ENCODE measurements at places on chromosomes 16 and 17.

- DNase-seq: peak; percentile 10
Measured at GRCh38 chr16:53511403-53512280, 8.6 kb upstream of the AKTIP start.

- DNase-seq: peak; percentile 72
Measured at GRCh38 chr17:47889734-47890529, 6.1 kb upstream of the SP2 start.

GRCh38 chr16:6193718-6194117 lies 1096.1 kb upstream of the EEF2KMT start:
- no peak for DNase-seq

DNA sequence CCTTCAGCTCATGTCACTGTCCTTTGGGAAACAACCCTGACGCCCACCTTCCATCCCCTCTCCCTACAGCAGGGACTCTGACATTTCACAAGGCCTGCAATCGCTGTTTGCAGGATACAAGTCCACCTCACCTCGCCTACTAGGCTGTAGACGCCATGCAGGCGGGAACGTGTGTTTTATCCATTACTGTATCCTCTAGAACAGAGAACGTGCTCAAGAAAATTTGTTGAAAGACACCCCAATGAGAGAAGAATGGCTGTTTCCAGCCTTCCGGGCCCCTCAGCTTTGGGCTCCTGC lies 1.5 kb upstream of the TTYH2 start:
- no peak for DNase-seq

DNA sequence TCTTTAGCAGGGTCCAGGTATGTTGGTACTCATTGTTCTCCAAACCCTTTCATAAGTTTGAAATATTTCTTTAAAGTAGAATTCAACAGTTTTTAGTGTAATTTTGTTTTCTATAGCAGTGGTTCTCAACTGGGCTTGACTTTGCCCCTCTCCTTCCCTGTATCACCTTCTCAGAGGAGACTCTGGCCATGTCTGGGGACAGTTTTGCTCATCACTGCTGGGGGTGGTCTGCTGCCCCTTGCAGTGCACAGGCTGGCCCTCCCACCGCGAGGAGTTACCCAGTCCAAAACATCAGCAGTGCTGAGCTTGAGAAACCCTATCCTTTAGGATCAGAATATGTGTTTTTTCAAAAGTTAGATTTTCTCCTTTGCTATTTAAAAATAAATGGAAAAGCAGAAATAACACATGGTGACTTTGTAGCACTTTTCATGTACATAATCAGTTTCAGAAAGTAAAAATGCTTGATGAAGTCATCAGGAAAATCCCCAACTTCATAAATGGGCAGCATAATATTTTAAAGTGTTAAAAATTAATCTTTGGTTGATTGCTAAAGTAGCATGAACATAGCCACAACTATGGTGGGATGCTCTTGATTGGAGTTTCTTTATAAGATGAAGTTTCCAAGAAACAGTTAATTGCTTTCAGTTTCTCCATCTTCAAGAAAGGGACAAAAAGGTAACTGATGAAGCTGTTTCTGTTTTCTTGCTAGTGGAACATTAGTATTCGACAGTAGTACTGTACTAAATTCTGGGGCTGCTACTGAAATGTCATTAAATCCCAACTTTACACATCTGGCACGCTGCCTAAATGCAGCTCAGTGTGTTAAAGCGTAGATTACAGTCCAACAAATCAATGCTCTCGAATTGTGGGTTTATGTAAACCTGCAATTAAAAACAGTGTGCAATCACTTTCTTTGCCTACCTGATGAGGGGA lies 70.3 kb downstream of the NETO2 start:
- DNase-seq: no peak

DNA sequence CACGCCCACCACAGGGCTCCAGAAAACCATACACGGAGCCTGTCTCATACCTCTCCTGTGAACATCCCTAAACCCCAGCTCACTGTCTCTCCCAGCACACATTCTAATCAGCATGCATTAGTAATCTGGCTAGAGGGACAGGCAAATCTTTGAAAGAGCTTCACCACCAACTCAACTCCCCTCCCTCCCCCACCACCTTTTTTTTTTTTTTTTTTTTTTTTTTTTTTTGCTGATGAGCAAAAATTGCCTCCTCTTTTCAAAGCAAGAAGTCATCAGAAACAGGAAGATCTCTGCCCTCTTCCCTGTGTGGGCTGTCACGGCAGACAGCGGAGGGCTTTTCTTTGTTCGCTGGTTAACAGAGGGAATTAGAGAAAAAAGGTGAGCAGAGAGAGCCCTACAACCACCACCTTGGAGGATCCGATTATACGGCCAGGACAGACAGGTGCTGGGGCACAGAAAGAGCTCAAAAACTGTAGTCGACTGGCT lies 19.9 kb downstream of the GAS7 start:
- no peak for DNase-seq

GRCh38 chr17:41735744-41736143 lies 1.3 kb upstream of the HAP1 start:
- no peak for DNase-seq

DNA sequence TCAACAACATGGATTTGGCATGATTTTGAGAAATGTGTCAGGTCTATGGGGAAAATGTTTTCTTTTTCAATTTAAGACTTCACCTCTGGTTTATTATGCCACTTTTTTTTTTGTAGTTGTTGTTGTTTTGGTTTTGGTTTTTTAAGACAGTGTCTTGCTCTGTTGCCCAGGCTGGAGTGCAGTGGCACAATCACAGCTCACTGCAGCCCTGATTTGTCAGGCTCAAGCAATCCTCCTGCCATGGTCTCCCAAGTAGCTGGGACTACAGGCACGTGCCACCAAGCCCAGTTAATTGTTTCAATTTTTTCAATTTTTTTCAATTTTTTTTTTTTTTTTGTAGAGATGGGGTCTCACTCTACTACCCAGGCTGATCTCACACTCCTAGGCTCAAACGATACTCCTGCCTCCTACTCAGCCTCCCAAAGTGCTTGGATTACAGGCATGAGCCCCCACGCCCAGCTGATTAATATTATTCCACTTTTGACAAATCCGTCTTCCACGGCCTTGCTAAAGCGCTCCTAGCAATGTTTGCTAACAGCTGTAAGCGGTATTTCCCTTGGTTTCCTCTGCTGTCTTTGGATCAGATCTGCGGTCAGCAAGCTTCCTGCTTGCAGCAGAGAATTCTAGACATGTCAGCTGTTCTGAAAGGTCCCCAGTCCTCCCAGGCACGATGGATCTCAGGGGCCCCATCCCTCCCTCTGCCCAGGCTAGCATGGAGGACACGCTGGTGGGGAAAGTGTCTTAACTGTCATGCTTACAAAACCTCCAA lies 7.0 kb upstream of the MILR1 start:
- no peak for DNase-seq

GRCh38 chr17:51245535-51245934 lies 14.3 kb downstream of the MBTD1 start:
- no peak for DNase-seq

DNA sequence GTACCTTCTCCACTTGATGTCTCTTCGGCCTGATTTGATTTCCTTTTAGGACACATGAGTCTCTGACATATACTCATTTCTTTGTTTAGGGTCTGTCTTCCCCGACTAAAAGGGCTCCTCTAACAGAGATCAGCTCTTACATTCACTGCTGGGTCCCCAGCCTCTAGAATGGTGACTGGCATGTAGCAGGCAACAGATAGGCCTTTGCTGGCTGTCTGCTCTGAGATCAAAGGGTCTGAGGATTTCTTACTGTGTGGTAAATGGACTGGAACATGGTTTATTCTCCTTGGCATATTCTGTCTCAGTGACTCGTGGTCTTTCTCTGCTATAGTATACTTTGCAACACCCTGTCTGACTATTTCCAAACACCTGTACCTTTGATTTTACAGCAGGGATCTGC lies 16.7 kb downstream of the DNAAF1 start:
- no peak for DNase-seq

DNA sequence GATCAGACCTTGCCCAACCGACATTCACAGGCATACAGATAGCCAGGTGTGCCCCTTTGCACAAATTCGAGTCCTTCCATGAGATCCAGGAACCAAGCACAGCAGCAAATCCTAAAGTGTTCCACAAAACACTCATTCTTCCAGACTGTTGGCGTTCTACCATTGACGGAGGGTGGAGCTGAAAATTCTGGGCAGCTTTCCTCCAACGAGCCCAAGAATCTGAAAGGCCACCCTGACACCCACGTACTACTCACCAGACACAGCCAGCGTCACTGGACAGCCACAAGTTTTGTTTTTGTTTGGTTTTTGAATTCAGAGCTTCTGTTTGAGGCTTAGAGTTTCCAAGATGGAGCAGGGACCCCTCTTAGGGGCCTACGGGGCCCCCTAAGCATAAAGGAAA lies 83.8 kb downstream of the PMP22 start:
- no peak for DNase-seq

GRCh38 chr16:6835516-6835915 lies 497.1 kb upstream of the RBFOX1 start:
- DNase-seq: no peak

GRCh38 chr17:6069539-6070429 lies at the start of gene WSCD1:
WSCD1 (plus strand) TSS chr17:6070379; CDS start chr17:6080659, 10,280 bp downstream.
- no peak for DNase-seq

GRCh38 chr16:47136099-47136842 lies 7.5 kb downstream of the NETO2 start:
- no peak for DNase-seq

DNA sequence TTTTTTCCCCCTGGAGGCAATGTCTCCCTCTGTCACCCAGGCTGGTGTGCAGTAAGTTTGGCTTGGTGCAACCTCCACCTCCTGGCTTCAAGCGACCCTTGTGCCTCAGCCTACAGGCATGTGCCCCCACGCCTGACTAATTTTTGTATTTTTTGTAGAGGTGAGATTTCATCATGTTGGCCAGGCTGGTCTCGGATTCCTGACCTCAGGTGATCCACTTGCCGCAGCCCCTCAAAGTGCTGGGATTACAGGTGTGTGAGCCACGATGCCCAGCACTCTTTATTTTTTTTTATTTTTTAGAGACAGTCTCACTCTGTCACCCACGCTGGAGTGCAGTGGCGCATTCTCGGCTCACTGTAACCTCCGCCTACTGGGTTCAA lies 113.2 kb downstream of the ABCC6 start:
- no peak for DNase-seq

DNA sequence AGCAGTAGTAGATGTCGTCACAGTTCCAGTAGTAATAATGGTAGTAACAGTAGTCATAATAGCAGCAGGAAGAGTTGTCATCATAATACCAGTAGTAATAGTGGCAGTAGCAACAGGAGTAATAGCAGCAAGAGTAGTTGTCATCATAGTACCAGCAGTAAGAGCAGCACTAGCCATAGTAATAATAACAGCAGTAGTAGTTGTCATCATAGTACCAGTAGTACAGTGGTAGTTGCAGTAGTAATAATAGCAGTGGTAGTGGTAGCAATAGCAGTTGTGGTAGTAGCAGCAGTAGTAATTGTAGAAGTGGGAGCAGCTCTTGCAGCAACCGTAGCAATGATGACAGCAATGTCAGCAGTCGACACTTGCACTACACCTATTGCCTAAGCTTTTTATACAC lies 502.8 kb downstream of the HS3ST4 start:
- DNase-seq: no peak

DNA sequence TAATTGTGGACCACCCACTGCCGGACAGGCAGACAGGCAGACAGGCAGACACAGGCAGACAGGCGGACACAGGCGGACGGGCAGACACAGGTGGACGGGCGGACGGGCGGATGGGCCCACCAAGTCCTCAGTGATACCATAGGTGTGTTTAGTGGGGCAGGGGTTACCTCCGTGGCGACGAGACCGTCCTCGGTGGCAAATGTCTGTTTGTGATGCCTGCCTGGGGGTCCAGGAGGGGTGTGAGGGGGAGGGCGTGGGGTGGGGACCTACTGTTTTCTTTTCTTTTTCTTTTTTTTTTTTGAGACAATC lies 76.7 kb downstream of the RTN4RL1 start:
- no peak for DNase-seq

DNA sequence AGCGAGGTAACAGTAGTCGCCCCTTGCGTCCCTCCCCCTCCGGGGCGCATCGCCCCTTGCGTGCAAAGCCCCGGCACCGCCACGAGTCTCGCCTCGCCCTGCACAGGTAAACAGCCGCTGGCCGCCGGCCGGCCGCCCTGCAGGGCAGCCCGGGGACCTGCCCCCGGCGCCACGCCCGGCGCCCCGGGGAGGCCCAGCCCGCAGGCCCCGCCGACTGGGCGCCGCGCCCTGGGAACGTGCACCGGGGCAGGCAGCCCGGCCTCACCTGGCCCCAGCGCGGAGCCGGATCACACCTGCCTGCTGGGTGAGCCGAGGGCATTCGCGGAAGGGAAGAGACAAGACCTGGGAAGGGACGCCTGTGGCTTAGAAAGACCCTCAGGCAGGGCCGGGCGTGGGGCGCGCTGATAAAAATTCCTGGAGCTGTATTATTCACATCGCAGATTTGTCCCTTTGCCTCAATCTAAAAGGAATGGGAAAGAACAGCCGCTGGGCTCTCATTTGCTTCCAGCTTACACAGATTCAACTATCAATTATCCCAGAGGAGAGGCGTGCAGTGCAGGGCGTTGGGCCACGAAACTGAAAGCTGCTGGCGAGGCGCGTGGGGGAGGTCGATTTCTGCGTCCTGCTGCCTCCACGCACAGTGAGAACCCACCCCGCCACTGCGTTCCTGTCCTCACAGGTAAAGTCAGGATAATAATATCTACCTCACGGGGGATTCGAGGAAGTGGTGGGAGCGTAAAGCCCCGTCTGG lies 451.9 kb downstream of the SLC39A11 start:
- DNase-seq: no peak

- DNase-seq: no peak
Measured at GRCh38 chr16:19338335-19338734, 52.8 kb downstream of the CLEC19A start.

- no peak for DNase-seq
Measured at GRCh38 chr17:29682054-29682453, 59.3 kb upstream of the CORO6 start.

- no peak for DNase-seq
Measured at GRCh38 chr16:69662901-69663300, 63.5 kb downstream of the NQO1 start.

- peak; percentile 12 for DNase-seq
Measured at GRCh38 chr17:35766903-35767510, 6.3 kb downstream of the C17orf50 start.

DNA sequence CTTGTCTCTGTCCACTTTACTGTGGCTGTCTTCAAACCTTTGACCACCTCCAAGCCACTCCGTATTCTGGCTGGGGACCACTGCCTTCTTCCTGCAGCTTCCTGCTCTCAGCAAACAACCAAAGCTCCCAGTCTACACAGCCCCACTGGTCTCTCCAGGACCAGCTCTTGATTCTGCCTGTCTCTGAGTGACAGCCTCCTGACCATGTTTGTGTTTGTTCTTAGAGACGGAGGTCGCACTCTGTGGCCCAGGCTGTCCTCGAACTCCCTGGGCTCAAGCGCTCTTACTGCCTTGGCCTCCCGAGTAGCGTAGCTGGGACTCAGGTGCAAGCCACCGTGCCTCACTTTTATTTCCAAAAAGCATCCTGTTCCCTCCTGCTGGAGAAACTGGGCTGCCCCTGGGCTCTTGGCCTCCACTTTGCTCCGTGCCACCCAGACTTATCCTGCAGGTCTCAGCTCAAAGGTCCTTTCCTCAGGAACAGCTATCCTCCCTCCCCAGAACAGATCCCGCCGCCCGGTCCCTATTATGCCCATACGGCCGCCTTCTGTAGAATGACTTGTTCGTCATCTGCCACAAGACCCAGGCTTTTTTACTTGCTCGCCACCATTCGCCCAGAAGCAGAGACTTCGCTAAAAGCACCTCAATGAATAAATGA lies 9.1 kb downstream of the MNT start:
- DNase-seq: no peak

Measured in NCI-H1092 (cell line).